ENCODE measurements at places on chromosomes 1 and 21.

DNA sequence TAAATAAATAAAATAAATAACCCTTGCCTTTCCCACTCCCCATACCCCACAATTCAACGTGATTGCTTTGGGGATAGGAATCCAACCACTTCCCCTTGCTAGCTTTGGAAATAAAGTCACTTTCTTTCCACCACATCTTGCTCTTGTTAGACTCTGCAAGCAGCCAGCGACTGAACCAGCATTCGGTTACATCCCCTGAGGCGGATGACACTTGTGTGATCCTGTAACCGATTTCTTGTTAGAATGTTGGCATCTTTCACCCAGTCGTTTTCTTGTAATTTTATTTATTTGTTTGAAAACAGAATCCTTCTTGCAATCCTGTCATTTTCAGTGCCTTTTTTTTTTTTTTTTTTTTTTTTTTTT is 1.6 kb upstream of the IFNGR2 start:
- no peak for DNase-seq

DNA sequence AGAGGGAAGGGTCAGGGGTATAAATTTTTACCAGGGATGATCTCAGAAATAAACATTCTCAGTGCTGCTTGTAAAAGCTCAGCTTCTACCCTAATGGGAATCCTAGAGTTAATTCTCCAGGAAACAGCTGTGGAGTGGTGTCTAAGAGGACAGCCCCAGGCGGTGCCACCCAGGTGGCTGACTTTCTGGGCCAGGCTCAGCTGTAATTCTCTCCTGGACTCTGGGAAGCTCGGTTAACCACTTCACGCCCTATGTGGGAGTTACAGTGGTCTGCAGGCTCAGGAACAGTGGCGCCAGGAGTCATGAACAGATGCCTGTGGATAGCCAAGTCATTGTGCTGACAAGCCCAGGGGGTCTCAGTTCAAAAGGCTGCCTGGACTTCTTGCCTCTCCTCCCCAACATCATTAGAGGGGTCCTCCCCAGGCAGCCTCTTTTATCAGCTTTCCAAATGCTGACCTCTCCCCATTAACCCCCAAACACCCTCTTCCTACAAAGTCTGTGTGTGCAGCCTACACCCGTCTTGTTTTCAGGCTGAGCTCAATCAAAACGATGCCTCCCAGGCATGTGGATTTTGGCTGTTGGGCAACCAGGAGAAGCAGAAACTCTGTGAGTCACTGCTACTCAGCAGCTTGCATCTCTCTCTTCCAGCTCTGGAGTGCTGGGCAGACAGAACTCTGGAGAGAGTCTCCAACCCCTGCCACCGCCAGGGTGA is 1.2 kb downstream of the HHIPL2 start:
- no peak for DNase-seq

GRCh38 chr1:22074803-22075202 is 22.3 kb downstream of the CDC42 start:
- DNase-seq = no peak

GRCh38 chr1:71039661-71040262 is 7.9 kb downstream of the PTGER3 start:
- no peak for DNase-seq

GRCh38 chr1:39849203-39849602 is 34.1 kb downstream of the TRIT1 start:
- no peak for DNase-seq

DNA sequence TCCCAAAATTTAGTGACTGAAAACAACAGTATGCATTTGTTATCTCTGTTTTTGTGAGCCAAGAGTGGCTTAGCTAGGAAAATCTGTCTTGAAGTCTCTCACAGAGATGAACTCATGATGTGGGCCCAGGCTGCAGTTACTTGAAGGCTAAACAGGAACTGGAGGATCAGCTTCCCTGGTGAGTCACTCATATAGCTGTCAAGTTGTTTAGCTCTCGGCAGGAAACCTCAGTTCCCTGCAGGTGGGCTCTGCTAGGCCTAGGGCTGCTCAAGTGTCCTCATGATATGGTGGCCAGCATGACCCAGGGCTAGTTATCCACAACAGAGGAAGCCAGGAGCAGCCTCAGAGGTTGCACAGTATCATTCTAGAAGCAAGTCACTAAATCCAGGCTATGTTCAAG is 30.2 kb upstream of the DDX59 start:
- DNase-seq = no peak

GRCh38 chr1:14110040-14110439 is 410.1 kb downstream of the PRDM2 start:
- DNase-seq = no peak

- DNase-seq = no peak
Measured at GRCh38 chr1:215256936-215257679, 174.6 kb downstream of the KCNK2 start.

DNA sequence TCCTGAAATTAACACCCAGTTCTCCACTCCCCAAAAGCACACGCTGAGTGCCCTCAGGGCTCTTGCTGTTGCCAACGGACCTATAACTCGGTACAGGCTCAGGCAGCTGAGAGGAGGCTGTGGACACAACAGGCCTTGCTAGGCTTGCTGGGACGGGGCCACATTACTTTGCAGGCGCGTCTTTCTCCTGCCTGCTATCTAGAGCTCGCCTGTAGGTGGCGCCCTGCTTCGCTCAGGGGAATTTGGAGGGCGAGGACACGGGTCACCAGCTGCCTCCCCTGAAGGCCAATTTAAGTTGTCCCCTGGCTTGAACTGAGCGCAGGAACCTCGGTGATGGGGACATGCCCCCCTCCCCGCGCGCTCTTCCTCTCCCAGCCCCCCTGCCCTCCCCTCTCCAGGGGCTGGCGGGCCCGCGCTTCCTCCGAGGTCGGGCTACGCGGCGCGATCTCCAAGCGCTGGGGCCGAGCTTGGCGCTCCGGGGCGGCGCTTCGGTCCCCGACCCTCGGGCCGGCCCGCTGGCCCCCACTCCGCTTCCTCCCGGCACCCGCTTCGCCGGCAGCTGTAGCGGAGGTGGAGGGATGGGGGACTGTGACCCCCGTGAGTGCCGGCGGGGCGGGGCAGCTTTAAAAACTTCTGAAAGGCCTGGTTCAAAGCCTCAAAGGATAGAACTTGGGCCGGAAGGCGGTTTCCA is 32.4 kb upstream of the NFIA start:
- peak; percentile 97 for DNase-seq

- DNase-seq = no peak
Measured at GRCh38 chr1:200027264-200027823, at the start of gene NR5A2. TSS of gene NR5A2 (plus strand) at chr1:200027710. CDS start at chr1:200027848, 138 bp downstream.

DNA sequence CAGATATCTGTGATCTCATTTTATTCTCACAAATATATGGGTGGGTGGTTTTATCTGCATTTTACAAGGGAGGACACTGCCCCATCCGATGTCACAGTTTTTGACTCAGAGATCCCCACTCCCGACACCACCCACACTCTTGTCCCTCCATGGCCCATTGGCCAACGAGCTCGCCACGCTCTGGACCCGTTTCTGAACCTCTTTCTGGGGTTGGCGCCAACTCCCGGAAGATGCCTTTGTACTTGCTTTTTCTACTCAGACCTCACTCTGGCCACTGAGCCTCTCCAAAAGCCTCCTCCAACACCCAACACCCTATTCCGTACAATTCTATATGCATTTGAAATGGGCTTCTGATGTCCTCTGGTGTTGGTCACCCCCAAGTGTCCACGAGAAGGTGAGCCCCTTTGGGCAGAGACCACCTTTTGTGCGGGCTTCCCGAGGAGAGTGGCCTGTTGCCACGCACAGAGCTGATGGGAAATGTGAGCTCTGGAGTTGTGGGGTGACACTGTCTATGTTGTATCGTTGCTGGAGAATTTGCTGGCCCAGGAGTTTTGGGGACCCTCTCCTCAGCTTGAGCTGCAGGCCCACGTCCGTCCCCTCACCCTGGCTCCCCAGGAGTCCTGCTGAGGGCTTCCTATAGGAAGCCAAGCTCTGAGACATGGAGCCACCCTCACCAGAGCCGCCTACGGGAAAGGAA is 366.9 kb upstream of the VAMP3 start:
- no peak for DNase-seq

- DNase-seq = no peak
Measured at GRCh38 chr1:14912839-14913481, 240.6 kb upstream of the TMEM51 start.

DNA sequence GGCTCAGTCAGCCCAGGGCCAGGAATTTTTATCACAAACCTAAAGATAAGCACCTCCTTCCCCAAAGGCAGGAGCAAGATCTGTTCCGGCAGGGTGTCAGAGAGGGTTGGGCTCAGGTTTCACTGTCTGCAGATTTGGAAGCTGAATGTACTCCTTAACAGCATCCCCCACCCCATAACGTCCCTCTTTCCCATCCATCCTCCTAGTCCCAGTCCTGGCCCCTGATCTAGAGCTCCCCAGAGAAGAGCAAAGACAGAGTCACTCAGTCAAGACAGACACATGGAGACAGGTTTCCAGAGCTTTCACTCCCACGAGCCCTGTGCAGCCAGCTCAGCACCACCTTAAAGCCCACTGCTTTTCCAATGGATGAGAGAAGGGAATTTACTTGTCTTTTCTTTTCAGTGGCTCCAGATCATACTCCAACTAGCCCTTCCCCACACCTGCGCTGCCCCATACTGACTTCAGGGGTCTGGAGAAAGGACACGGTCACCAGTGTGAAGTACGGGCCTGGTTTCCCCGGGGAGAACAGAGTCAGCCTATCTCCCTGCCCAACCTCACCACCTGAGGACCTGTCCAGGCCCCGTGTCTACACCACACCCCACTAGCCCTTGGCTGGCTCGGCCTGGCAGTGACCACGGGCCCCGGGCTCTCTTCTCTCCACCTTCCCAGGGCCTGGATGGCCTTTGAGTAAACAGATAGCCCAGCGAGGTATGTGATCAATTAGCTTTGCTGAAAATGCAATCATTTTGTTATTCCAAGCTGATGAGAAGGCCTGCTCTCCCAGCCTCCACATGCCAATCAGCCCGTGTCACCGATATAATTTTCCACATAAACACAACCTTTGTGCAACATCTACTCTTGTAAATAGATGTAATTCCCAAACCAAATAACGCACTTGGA is 249.1 kb downstream of the FOXD2 start:
- DNase-seq = peak; percentile 64

DNA sequence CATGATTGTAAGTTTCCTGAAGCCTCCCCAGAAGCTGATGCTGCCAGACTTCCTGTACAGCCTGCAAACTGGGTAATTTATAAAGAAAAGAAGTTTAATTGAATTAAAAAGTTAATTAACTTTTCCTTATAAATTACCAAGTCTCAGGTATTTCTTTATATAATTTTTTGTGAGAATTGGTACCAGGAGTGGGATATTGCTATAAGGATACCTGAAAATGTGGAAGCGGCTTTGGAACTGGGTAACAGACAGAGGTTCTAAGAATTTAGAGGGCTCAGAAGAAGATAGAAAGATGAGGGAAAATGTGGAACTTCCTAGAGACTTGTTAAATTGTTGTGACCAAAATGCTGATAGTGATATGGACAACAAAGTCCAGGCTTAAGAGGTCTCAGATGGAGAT is 163.1 kb downstream of the PTPRU start:
- no peak for DNase-seq

DNA sequence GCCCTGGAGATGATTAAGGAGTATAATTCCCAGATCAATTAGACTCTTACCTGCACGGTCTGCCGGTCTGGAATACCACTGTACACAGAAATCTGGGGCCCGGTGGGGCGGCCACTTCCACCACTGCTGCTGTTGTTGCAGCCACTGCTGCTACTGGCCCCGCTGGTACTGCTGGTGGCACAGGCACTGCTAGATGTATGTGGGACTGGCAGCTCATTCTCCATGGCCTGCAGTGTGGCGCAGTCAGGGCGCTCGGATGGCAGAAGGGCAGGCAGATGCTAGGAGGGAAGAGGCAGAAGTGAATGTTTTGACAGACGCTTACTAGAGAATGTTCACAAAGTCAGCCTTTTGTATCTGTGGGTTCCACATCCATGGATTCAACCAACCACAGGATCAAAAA is 54.4 kb upstream of the A3GALT2 start:
- DNase-seq = no peak

GRCh38 chr1:99268021-99268420 is 3.7 kb downstream of the PLPPR4 start:
- no peak for DNase-seq

DNA sequence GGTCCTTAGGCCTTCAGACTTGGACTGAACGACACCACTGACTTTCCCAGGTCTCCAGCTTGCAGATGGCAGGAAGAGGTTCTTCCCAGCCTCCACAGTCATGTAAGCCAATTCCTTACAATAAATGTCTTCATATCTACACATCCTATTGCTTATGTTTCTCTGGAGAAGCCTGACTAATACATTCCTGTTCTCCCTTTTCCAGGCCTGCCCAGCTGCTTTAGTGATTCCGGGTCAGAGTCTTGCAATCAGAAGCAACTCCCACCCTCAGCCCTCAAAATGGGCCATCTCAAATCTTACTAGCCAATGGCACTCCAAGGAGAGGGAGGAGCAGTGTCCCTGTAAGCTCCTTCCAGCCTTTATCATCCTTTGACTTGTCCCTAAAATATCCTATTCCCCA is 16.4 kb upstream of the CPT2 start:
- no peak for DNase-seq

GRCh38 chr1:7863756-7864328 is 11.0 kb upstream of the UTS2 start:
- no peak for DNase-seq

GRCh38 chr1:64518692-64519481 is 49.0 kb downstream of the CACHD1 start:
- DNase-seq = no peak

- DNase-seq = no peak
Measured at GRCh38 chr1:181131255-181131941, 42.9 kb downstream of the IER5 start.

- DNase-seq = peak; percentile 90
Measured at GRCh38 chr21:45981151-45982091, at the start of gene COL6A1. TSS of gene COL6A1 (plus strand) at chr21:45981770. CDS start at chr21:45981851, 81 bp downstream.

DNA sequence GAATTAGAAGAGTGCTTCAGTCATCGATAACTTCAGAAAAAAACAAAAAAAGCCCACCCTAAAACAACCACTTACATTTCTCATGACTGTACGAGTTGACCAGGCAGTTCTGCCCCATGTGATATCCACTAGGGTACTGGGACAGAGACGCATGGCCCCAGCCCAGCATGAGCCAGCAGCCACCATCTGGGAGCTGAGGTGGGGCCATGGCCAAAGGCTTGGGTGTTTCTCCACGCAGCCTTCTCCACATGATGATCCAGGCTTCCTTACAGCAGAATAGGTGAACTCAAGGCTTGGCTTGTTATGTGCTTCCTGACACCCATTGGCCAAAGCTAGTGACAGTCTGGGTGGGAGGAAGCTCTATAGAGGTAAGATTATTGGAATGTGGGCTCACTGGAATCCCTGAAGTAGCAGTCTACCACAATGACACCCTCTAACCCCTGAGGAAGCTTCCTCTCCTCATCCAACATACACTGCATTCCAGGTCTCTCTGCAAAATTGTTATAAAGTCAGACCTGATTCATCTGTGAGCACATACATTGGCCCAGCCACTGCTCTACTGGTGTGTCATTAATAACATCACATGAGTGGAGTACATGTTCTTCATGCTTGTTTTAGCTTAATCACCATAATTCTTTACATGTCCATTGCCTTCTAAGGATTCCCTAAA is 66.3 kb upstream of the NTPCR start:
- DNase-seq = no peak
